ENCODE measurements at places on chromosomes 7 and 10. TPM values are rescaled to one million over a fixed set of nuclear protein-coding genes. Genes with fewer than 3 reads are reported as not detected.

The ELN gene
- 0.26 TPM for total RNA-seq

- no peak overlapping the region for H3K4me3 ChIP-seq
- no peak for DNase-seq
- no peaks in the 10 kb centered on the region for H3K36me3 ChIP-seq
- H3K4me1 ChIP-seq, result no peaks in the 10 kb centered on the region
Observed at GRCh38 chr10:83667594-83667993, 471.7 kb upstream of the GHITM start.

- no peaks in the 10 kb centered on the region for H3K27me3 ChIP-seq
- no peak for DNase-seq
- H3K36me3 ChIP-seq, result no peaks in the 10 kb centered on the region
- H3K4me3 ChIP-seq, result no peak overlapping the region
- no peaks in the 10 kb centered on the region for H3K4me1 ChIP-seq
Observed at GRCh38 chr7:15737601-15738000, 51.1 kb upstream of the MEOX2 start.

- no peak overlapping the region for H3K4me3 ChIP-seq
- no peaks in the 10 kb centered on the region for H3K36me3 ChIP-seq
- no peaks in the 10 kb centered on the region for H3K4me1 ChIP-seq
- H3K27me3 ChIP-seq, result peaks cover 3% of the 10 kb centered on the region
Observed at GRCh38 chr7:3063016-3063753, 19.5 kb upstream of the CARD11 start.

DNA sequence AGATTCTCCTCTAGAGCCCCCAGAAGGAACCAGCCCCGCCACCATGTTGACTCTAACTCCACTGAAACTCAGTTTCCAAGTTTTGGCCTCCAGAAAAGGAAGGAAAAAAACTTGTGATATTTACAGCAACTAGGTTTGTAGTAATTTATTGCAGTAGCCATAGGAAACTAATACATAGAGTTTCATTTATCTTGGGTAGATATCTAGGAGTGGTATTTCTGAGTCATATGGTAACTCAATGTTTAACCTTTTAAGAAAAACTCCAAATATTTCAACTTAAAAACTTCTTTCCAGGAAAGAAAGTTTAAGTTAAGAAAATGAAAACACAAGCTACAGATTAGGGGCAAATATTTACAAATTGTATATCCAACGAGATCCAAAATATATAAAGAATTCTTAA lies 576.7 kb downstream of the KCNMA1 start:
- no peaks in the 10 kb centered on the region for H3K36me3 ChIP-seq
- H3K4me3 ChIP-seq, result no peak overlapping the region
- no peak overlapping the region for H3K27ac ChIP-seq
- no peaks in the 10 kb centered on the region for H3K27me3 ChIP-seq

GRCh38 chr10:71736570-71736952 lies 17.0 kb upstream of the C10orf105 start:
- DNase-seq, result no peak
- 0 out of 2 replicates have a peak, but pooled peaks cover 4% of the 10 kb centered on the region for H3K4me1 ChIP-seq
- no peak overlapping the region for H3K27ac ChIP-seq
- H3K4me3 ChIP-seq, result no peak overlapping the region
- no peaks in the 10 kb centered on the region for H3K36me3 ChIP-seq

DNA sequence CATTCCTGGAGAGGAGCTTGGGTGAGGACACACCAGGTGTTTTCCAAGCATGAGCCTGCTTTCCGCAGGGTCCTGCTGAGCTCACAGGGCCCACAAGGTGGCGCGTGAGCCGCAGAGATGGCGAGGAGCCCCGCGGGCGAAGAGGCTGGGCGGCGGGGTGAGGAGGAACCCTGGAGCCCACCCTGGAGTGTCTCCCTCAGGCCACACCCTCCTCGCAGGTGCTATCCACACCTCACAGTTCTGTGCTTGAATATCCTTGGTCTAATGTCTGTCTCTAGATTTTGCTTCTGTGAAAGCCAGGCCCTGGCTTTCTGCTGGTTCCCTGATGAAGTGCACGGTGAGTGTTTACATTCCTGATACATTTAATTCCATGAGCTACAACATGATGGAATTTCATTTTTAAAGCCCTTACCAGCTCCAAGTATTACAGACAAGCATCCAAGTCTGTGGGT lies 433.6 kb downstream of the ACTR3B start:
- H3K27me3 ChIP-seq, result no peaks in the 10 kb centered on the region
- no peaks in the 10 kb centered on the region for H3K36me3 ChIP-seq
- no peaks in the 10 kb centered on the region for H3K4me1 ChIP-seq
- no peak for DNase-seq
- no peak overlapping the region for H3K27ac ChIP-seq

DNA sequence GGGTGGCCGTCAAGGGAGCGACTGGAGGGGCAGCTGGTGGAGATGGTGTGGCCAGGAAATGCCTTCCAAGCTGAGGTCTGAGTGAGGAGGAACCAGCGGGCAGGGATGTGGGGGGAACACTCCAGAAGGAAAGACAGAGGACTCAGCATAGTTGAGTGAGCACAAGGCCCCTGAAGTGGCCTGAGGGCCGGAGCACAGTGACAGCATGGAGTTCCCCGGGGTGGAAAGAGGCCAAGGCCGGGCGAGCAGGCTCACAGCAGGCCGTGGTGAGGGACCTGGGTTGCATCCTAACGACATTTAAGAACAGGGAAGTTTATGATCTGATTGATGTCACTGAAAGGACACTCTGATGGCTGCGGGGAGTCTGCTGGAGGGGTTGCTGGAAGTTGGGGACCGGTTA lies 48.0 kb downstream of the HTRA1 start:
- no peaks in the 10 kb centered on the region for H3K27me3 ChIP-seq
- no peaks in the 10 kb centered on the region for H3K36me3 ChIP-seq
- H3K27ac ChIP-seq, result no peak overlapping the region

GRCh38 chr7:26348234-26348851 lies 56.7 kb downstream of the SNX10 start:
- H3K27me3 ChIP-seq, result no peaks in the 10 kb centered on the region
- H3K4me3 ChIP-seq, result no peak overlapping the region
- no peaks in the 10 kb centered on the region for H3K4me1 ChIP-seq
- DNase-seq, result no peak
- H3K36me3 ChIP-seq, result no peaks in the 10 kb centered on the region

DNA sequence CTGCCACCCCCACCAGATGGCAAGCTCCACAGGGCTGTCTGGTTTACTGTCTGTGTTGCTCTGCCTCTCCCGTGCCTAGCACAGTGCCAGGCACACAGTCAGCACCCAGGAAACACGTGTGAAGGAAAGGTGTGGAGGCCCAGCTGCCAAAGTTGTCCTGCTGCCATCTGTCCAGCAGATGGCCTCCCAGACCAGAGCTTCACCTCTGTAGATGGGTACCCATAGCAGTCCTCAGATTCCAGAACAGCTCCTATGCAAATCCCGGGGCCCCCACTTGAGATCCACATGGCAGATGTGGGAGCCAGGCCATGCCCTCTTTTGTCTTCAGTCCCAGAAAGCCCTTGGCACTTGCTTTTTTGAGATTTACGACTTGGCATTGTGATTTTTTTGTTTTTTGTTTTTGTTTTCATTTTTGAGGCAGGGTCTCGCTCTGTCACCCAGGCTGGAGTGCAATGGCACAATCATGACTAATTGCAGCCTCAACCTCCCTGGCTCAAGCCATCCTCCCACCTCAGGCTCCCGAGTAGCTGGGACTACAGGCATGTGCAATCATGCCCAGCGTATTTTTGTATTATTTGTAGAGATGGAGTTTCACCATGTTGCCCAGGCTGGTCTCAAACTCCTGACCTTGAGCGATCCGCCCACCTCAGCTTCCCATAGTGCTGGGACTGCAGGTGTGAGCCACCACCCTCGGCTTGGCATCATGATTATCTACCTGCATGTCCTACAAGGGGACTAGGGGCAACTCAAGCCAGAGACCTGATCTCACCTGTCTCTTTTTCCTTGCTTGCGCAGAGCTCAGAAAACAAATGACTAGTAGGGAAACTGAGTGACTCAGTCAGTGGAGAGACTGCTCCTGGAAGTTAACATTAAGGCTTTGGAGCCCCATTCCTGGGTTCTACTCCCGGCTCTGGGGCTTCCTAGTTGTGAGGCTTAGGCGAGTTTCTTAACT lies 16.9 kb upstream of the PALD1 start:
- peak; percentile 55 for DNase-seq
- peaks cover 6% of the 10 kb centered on the region for H3K4me1 ChIP-seq
- no peak overlapping the region for H3K4me3 ChIP-seq
- no peaks in the 10 kb centered on the region for H3K27me3 ChIP-seq

DNA sequence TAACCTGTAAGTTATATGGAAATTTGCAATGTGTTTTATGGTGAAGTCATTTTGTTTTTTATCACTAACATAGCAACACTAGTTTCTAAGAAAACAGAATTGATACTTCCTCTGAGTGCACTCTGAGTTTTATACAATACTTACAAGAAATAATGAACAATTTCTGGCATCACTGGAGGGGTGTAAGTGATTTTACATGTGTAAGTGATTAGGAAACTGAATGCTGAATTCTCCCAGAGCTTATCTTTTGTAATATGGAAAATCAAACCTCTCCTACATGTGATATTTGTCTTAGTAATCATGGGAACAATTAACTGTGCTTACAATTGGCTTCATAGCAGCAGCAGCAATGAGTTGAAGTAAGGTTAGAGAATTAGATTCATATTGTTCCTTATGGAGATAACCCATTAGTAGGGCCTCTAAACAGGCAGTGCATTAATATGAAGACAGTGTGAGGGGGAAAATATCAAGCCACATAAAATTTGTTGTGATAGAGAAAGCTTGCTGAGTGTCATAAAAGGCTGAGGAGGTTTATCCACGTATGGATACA lies 37.4 kb downstream of the SEMA3C start:
- peaks cover 5% of the 10 kb centered on the region for H3K36me3 ChIP-seq
- no peak for DNase-seq
- no peak overlapping the region for H3K4me3 ChIP-seq
- no peaks in the 10 kb centered on the region for H3K27me3 ChIP-seq
- peaks cover 96% of the 10 kb centered on the region for H3K4me1 ChIP-seq

- H3K36me3 ChIP-seq, result no peaks in the 10 kb centered on the region
- H3K4me1 ChIP-seq, result no peaks in the 10 kb centered on the region
- H3K27me3 ChIP-seq, result no peaks in the 10 kb centered on the region
- DNase-seq, result no peak
- no peak overlapping the region for H3K27ac ChIP-seq
Observed at GRCh38 chr7:105285118-105285874, 103.4 kb downstream of the SRPK2 start.

- no peaks in the 10 kb centered on the region for H3K36me3 ChIP-seq
- H3K4me3 ChIP-seq, result no peak overlapping the region
- H3K27me3 ChIP-seq, result no peaks in the 10 kb centered on the region
Observed at GRCh38 chr10:120732643-120733313, 118.4 kb upstream of the WDR11 start.

DNA sequence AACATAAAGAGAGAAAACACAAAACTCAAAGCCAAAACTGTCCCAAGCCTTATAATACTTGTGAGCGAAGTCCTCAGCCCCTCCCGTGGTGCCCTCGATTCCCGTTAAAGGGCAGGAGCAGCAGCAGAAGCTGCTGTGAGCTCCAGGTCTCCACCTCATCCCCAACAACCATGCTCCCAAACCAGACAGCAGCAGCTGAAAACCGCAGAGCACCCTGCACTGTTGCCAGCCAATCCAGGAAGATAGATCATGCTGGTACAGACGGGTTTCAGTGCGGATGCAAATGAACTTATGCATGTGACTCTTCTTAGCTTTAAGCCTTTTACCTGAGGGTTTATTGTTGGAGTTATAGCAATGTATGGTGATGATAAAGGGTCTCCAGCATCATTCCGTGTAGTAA lies 97.9 kb downstream of the DNAJB6 start:
- no peak overlapping the region for H3K27ac ChIP-seq
- H3K4me3 ChIP-seq, result no peak overlapping the region

GRCh38 chr10:31582365-31583052 lies 263.5 kb downstream of the ZEB1 start:
- H3K4me3 ChIP-seq, result no peak overlapping the region
- H3K27ac ChIP-seq, result peak overlapping the region; percentile 17
- no peaks in the 10 kb centered on the region for H3K27me3 ChIP-seq

- H3K4me1 ChIP-seq, result no peaks in the 10 kb centered on the region
- no peak overlapping the region for H3K27ac ChIP-seq
- H3K27me3 ChIP-seq, result no peaks in the 10 kb centered on the region
- DNase-seq, result no peak
- H3K36me3 ChIP-seq, result no peaks in the 10 kb centered on the region
Observed at GRCh38 chr10:10270126-10271050, 747.3 kb upstream of the CELF2 start.

All from Panc1 (cell line).